Mucosa of gallbladder (tissue), 1 donor: ENCODE measurements at places on chromosomes 2 and 18.

DNA sequence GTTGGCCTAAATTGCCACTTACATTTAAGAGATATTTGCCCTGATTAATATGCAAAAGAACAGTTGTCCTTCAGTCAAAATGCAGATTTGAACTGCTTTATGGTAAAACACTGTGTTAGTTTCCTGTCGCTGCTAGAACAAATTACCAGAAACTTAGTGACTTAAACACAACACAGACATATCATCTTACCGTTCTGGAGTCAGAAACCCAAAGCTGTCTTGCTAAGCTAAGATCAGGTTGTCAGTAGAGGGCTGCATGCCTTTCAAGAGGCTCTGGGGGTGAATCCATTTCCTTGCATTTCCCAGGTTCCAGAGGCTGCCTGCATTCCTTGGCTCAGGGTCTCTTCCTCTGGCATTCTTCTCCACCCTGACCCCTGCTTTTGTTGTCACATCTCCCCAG is 149.5 kb downstream of the FAM161A start:
- DNase-seq, result no peak

DNA sequence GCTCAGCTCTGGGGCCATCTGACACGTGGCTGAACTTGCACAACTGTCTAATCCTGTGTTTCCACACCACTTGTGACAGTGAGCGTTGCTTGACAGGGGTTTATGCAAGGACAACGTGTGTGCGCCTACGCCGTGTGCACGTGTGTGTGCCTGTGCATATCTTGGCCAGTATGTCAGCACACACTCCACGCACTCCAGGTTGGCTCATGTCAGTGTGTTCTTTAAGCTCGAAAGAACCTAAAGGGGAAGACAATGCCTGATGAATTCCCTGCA is 85.6 kb upstream of the SALL3 start:
- no peak for DNase-seq

DNA sequence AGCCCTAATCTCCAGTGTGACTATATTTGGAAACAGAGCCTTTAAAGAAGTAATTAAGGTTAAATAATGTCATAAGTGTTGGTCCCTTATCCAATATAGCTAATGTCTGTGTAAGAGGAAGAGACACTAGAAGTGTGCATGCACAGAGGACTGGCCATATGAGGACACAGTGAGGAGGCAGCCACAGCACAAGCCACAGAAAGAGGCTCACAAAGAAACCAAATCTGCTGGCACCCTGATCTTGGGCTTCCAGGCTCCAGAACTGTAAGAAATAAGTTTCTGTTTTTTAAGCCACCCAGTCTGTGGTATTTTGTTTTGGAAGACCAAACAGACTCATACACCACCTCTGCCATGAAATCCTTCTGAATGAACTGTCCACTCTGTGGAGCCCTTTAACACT is 186.4 kb upstream of the SLC39A10 start:
- DNase-seq, result no peak

- no peak for DNase-seq
These were observed 10.5 kb upstream of the LYPD1 start for GRCh38 chr2:132680544-132680943.

DNA sequence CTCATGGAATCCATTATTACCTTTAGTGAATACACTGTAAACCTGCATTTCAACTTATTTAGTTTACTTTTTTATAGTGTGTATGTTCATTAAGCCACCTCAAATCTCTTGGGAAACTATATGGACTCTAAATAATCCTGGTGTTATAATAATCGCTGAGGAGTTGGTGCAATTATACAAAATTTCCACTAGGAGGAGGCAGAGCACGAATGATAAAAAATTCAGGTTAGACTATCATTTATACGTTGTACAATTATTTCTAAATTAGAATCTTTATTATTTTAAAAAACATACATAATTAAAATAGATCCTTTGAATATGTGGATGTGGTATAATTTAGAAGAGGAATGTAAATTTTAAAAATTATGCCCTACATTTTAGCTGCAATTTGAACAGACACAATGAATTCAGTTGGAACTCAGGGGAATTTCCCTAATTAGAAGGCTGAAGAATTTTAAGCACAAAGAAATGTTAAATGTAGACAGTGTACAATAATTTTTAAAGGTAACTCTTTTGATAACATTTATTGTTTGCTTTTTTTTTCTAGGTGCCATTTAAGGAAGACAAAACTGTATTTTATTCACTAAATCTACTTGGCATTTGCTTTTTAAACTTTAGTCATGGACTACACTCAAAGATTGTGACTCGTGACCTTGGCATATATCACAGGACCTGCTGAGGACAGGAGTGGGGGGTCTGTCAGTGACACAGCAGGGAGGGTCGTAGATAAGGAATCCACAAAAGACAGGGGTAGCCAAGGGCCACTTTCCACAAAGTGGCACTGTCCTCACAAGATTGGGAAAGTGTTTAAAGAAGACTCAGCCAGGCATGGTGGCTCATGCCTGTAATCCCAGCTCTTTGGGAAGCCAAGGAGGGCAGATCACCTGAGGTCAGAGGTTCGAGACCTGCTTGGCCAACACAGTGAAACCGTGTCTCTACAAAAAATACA is 45.5 kb downstream of the RAB12 start:
- DNase-seq, result no peak

DNA sequence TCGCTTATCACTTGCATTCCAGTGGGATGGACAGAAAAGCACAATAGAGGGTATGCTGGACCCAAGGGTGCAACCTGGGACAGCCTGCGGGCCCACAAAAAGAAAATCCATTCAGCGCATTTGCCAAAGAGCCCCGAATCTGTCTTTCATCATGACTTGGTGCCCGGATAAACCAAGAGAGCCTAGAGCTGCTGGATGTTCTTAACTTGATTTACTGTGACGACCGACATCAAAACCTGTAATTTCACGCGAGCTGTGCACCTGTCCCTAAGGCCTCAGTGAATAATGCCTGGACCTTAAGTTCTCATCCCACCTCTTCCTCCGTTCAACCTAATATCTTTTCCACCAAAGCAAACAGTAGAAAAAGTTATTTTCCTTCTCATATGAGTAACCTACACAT is 115.5 kb upstream of the ACKR3 start:
- no peak for DNase-seq
